Femur (tissue), 1 donor: ENCODE measurements at places on chromosomes 7 and 10.

- no peak for DNase-seq
These were observed 39.8 kb upstream of the TRIM8 start for GRCh38 chr10:102604439-102604841.

- DNase-seq, result peak; percentile 80
These were observed 140.4 kb upstream of the NAMPT start for GRCh38 chr7:106425017-106425719.

DNA sequence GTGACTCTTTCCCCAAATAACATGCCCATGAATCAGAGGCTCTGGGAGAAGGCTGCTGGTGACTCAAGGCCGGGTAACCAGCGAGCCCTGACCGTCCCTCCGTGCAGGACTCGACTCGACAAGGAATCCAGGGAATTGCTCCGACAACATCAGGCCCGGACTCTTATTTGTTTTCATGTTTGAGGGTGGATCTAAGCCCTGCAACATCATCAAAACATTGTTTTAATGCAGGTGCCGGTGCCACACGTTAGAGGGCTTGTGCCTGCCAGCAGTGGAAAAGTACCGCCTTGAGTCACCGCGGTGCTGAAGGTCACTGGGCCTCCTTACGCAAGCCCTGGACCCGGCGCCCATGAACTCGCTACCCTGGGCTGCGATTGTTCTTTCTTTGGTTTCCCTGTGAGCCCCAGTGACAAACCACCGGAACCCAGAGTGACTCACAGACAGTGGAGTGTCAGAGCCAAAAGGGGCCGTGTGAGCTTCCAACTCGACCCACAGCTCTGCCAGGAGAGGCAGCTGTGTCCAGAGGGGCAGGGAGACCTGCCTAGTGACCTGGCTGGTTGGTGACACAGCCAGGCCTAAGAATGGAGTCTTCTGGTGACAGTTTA is 139.4 kb upstream of the SHH start:
- DNase-seq, result no peak

DNA sequence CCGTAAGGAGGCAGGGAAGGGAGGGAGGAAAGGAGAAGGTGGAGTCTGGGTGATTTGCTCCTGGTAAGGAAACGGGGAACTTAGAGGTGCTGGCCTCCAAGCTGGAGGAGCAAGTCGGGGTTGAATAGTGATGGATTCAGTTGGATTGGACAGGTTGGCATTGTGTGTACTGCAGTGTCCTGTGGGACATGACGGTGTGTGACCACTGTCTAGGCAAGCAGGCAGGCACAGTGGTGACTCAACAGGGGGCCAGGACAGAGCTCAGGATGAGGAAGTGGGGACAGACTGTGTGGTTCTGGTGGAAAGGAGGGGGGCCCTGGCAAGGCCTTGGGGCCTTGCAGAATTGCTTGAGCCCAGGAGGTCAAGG is 48.8 kb downstream of the COL26A1 start:
- DNase-seq, result no peak

DNA sequence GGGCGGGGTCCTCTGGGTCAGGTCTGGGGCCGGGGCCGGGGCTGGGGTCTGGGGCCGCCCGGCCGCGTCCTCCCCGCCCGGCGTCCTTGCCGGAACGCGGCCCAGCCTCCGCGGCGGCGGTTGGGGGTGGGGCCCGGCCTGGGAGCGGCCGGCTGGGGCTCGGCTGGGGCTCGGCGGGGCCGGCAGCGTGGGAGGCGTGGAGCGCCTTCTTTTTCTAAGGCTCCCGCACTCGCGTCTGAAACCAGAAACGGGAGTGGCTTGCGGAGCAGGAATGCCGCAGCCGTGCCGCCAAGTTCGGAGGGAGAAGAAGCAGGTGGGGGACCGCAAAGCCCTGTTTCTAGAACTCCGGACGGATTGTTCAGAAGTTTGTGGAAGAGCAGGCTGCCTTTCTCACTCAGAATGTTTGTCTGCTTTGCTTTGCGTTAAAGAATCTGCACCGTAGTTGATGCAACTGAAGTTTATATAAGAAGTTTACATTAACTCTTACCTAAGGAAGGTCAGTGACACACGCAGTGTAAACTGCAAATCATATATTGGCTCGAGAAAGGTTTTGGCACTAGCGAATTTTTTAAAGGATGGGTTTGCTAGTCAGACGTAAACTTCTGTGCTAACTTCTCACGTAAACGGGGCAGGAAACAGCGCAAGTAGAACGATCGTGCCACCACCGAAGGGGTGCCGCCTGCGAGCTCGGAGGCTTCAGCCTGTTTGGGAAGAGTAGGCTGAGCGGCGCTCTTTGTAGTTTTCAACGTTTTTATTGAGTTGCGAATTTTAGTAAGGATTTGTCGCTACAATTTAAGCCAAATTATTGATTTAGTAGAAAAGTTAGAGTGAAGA is 729 bp downstream of the DNAJB6 start:
- DNase-seq, result peak; percentile 74

- peak; percentile 75 for DNase-seq
These were observed 15.0 kb upstream of the PCBD1 start for GRCh38 chr10:70903262-70903921.

DNA sequence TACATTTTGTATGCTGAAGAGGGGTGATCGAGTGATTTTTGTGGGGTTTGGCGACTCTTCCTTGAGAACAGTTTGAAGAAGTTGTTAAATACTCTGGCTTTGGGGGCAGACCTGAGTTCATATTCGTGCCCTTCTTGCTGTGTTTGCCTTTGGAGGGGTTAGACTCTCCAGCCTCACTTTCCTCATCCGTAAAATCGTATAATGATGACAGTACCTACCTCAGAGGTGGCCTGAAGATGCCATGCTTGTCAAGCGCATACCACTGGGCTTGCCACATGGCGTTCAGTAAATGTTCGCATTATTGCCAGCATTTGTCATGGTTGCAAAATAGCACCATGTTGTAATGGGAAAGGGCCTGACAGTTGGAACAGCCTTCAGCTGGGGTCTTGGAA is 1.3 kb downstream of the STK17A start:
- peak; percentile 29 for DNase-seq

- DNase-seq, result no peak
These were observed 93.0 kb downstream of the NHLRC2 start for GRCh38 chr10:113947184-113948041.

- DNase-seq, result no peak
These were observed 29.7 kb upstream of the TLX1 start for GRCh38 chr10:101101372-101101881.

DNA sequence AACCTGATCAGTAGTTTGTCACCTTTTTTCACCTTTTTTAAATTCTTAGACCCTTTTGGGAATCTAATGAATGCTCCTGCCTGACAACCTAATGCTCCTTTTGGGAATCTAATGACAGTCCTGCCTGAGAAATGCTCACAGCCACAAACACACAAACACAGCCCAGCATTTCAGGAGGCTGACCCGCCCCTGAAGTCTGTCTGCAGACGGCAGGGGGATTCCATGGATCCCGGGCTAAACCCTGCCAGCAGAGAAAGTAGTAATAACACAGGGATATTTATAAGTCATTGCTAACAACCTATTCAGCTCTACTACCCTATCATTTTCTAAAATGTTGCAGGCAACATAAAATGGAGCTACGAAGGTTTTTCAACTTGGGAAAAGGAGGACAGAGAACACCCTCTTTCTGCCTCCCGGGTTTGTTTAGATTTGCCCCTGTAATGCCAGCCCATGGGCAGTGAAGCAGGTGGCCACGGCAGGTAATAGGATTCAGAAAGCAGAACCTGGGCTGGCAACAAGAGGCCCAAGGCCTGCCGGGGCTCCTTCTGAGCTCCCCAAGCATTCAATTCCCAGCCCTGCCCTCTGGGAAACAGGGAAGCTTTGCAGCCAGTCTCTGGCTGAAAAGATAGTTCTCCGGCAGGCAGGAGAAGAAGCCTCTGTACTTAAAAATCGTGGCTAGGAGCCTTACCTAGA is 65.2 kb downstream of the CREB3L2 start:
- peak; percentile 58 for DNase-seq

DNA sequence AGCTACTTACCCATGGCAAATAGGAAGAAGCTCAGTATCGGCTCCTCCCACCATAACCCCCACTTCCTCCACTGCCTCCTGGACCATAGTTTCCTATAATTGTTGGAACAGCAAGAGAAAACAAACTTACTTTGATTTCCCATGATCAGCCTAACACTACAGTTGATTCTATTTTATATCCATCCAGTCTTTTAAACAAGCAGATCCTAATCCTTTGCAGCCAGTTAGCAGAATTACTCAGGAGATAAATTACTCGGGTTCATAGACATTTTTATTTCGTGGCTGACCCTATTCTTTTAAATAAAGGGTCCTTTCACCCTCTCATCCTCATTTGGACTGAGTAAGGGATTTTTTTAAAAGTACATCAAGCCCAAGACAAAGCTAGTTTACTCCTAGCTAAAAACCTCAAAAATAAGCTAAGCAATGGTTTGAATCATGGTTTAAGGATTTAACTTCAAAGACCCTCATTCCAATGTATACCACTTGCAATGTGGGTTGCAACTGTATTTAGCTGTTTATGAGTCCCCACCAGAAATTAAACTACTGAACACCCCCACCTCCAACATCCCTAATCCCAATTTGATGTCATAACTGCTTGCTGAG is 8.0 kb downstream of the HNRNPA2B1 start:
- no peak for DNase-seq

DNA sequence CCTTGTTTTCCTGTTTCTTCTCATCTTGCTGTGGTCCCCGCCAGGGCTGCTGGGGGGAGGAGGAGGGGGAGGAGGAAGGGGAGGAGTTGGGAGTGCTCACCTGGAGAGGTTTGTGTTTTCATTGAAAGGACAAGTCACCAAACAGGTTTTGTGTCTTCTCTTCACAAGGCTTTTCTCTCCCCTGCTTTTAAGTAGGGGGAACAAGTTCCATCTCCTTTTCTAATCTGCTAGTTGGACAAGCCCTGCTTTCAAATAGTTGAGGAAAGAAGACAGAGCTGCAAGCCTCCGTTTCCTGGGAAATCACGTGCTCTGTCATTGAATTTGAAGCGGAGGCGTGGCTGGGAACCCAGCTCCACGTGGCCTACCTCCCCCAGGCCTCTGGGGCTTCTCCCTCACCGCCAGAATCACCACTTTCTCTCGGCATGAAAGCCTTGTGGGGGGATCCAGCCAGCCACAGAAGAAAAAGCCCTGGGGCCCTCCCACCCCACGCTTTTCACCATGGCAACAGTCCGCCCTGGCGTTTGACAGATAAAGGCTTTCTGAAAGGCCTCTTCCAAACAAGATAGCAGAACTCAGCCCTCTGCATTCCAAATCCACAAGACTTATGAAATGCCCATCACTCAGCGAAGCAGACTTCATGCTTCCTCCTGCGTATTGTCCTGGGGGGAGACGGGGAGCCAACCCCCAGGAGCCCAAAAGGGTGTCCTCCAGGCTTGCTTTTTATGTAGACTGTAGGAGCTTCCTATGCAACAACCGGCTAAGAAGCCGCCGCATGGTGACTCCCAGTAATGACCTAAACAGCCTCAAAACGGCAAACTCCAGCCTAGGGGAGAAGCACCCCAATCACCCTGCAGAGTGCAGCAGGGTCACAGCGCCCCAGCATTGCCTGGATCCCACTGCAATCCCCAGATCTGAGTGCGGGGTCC is 51.7 kb downstream of the PROSER2 start:
- DNase-seq, result peak; percentile 84

DNA sequence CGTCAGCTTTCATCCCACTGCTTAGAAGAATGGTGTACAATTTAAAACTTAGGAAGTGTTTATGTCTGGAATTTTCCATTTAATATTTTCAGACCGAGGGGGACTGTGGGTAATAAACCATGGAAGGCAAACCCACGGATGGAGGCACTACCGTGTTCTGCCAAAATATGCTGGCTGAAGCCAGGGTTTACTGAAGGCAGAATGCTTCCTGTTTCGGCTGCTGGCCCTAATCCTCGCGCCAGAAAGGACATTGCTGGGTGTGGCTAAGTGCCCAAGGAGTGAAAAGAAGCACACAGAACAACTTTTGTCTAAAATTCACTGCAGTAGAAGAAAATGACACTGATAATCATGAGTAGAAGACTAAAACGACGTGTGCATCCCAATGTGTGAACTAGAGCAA is 32.3 kb downstream of the PITRM1 start:
- DNase-seq, result no peak

DNA sequence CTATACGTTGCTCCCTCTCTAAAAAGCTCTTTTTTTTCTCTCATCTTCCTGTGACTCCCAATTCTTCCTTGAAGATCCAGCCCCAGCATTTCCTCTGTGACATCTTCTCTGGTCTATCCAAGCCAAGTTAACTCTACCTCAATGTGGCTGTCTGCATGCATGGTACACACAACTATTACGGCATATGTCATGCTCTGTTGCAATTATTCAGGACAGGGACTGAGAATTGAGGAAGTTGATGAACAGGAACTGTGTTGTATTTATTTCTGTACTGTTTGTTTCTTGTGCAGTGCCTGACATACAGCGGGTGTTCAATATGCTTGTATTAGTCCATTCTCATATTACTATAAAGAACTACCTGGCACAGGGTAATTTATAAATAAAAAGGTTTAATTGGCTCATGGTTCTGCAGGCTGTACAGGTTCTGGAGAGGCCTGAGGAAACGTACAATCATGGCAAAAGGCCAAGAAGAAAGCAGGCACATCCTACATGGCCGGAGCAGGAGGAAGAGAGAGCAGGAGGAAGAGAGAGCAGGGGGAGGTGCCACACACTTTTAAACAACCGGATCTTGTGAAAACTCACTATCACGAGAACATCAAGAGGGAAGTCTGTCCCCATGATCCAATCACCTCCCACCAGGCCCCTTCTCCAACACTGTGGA is 6.3 kb downstream of the TRPV5 start:
- no peak for DNase-seq

DNA sequence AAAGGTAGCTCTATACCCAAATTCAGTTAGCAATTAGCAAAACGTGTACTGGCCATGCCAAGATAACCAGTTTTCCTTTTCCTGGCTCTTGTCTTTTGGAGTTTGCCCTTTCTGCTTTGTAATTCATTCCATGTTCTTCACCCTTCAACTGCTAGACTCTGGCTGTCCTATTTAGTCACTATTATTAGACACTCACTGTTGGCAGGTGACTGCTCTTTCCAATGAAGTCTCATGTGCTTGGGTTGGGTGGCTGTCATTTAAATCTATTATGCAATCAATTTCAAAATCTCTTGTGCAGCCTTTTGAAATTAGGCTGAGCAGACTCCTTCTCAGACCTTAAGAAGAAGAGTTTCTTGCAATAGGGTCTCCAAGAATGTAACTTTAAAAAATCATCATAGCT is 266.5 kb downstream of the GPR158 start:
- no peak for DNase-seq

GRCh38 chr10:105800641-105801040 is 1159.6 kb downstream of the SORCS3 start:
- no peak for DNase-seq

GRCh38 chr10:5854131-5854475 is 35.6 kb downstream of the ANKRD16 start:
- DNase-seq, result peak; percentile 60
